ENCODE measurements at places on chromosomes 2 and 18.

DNA sequence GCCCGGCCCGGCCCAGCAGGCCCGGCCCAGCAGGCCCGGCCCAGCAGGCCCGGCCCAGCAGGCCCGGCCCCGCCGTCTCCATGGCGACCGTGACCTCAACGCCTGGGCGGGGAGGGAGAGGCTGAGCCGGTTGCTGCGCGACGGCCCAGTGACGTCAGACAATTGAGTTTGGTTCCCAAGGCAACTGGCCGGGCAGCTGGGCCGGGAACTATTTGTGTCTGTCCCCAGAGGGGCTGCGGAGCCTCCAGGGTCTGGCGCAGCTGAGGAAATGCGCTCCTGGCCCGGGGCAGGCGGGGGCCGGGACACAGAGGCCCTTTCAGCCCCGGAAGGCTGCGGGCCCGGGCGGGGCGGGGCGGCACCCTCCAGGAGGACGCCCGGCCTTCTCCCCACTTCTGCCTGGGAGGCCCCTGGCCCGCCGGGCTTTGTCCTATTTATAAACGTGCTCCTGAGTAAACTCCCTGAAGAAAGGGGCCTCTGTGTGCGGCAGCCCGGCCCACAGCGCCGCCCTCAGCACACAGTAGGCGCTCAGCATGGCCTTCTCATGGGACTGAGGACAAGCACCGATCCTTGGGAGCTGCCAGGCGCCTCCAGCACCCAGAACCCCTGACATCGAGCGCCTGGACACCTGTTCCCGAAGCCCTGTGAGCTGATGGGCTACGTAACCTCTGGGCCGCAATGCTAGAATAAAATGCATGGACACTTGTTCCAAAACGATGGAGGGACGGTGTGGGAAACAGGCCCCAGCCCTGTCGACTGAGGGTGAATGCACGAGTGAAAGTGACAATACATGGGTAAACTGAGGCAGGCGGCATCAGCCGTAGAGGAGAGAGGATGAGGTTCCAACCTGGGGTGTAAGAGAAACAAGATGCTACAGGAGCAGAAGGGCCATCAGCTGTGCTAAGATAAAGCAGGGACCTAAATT lies 12.3 kb downstream of the TEX44 start:
- peak; percentile 85 for DNase-seq

GRCh38 chr2:45852450-45853150 lies 201.1 kb downstream of the PRKCE start:
- no peak for DNase-seq

DNA sequence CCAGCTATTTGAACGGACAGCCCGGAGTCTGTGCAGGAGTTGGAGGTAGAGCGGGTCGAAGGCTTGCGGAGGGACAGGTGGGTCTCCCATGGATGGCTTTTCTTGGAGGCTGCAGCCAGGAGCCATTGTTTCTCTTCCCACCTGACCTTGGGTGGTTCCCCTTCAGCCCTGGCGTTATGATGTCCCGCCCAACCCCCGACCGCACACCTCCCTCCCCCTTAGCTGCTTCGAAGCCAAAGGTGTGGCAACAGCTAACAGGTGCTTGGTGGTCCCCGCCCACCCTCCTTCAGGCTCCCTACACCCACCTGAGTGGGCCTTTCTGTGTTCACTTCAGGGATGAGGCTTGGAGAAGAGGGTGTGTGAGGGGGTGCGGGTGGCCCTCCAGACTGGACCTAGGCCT lies 62.7 kb downstream of the HPCAL1 start:
- DNase-seq: no peak

DNA sequence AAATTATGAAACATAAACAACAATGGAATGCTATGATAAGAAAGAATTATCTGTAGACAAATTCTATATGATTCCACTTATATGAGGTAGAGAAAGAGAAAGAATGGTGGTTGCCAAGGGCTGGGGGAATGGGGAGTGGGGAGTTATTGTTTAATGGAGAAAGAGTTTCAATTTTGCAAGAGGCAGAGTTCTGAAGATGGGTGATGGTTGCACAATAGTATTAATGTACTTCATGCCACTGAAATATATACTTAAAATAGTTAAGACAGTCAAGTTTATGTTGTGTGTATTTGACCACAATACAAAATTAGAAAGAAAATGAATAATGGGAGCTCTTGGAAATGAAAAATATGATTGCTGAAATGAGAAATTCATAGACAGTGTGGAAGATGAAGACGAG lies 22.6 kb upstream of the FAM117B start:
- DNase-seq: no peak

- no peak for DNase-seq
These were observed 191.2 kb upstream of the SESTD1 start for GRCh38 chr2:179455824-179456223.

DNA sequence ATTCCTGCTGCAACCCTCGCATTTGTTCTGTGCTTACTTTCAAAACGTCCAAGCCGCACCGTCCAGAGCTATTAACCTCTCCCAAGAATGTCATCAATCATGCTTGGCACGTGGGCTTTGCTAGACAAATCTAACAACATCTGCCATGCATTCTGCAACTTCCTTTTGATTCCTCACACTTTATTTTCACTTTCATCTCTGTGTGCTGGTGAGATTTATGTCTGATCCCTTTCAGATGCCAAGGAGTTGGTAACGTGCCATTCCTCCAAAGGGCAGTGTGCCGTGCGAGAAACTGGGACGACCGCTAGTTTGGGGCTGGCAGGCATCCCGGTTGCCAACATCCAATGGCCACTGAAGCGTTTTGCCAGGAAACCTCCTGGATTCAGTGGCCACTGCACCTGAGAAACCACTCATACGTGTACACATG lies 230.0 kb upstream of the PARD3B start:
- no peak for DNase-seq

DNA sequence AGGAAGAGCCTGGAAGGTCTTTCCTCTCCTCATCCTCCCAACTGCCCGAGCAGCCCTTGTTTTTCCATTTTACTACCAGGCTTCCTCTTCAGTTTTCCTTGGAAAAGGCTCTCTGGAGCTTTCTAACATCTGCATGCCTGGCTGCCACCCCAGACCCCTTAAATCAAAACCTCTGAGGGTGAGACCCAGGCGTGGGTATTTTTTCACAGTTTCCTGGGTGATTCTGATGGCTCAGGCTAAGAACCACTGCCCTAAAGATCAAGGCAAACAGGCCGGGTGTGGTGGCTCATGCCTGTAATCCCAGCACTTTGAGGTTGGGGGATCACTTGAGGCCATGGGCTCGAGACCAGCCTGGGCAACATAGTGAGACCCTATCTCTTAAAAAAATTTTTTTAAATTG lies 35.4 kb downstream of the EMILIN2 start:
- DNase-seq: no peak

DNA sequence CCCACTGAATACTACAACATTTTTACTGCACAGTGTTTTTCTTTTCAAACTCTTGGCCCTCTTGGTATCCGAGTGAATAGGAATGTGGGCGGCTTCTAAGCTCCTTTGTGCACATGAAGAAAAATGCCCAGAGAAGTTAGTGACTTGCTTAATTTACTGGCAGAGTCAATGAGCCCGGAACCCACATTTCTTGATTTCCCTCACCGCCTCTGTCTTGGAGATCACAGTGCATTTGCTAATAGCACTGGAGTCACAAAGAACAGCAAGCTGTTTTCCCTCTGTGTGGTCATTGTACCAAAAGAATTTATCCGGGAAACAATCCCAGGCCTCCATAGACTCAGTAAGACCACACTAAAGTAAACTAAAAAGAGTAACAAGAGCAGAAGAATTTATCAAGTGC lies 18.9 kb downstream of the STON1 start:
- no peak for DNase-seq

DNA sequence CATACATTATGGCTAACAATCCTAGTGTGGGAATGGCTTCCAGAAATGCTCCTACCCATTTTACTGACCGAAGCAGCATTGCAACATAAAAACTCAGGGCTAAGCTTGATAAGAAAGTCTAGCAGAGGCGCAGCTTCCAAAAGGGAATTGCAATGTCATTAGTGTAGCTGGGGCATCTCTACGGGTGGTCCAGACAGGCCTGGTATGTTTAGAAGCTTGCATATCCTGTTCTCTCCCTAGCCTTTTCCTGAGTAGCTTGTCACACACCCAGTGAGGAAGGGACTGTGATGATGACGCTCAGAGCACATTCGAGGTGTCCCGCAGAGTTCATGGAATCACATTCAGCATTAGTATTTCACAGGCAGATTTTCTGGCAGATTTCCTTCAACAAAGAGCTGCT lies 38.0 kb upstream of the COL5A2 start:
- no peak for DNase-seq

GRCh38 chr2:84817239-84817655 lies 63.6 kb downstream of the TRABD2A start:
- no peak for DNase-seq

DNA sequence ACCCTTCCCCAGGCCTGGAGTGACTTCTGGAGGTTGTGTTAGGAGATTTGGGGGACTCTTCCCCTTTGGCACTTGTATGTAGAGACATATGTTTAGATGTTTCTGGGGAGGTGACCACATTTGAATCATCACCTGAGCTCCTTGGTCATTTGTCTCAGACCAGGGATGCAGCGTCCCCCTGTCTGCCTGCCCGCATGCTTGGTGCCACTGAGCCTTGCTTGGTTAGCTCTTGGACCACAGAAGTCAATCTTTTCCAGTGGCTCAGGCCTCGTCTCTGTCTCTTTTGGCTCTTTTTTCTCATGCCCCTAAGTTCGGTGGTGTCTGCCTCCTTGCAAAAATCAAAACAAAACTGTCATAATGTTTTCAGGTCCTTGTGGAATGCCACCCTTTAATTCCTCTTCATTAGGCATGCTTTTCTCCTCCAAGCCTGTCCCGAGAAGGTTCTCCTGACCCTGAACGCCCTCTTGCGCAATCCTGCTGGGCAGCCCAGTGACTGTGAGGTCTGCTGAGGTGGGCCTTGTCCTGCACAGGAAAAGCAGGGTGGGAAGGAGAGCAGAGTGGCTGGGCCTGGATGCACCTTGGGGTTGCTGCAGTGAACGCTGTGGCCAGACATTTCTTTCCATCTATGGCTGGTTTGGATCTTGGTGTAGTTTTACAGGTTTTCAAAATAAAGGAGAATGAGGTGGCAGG lies 24.9 kb downstream of the GLI2 start:
- DNase-seq: no peak

- no peak for DNase-seq
These were observed 122.9 kb downstream of the MBP start for GRCh38 chr18:77009675-77010074.

- no peak for DNase-seq
These were observed 81.0 kb downstream of the QPCT start for GRCh38 chr2:37425408-37425807.

DNA sequence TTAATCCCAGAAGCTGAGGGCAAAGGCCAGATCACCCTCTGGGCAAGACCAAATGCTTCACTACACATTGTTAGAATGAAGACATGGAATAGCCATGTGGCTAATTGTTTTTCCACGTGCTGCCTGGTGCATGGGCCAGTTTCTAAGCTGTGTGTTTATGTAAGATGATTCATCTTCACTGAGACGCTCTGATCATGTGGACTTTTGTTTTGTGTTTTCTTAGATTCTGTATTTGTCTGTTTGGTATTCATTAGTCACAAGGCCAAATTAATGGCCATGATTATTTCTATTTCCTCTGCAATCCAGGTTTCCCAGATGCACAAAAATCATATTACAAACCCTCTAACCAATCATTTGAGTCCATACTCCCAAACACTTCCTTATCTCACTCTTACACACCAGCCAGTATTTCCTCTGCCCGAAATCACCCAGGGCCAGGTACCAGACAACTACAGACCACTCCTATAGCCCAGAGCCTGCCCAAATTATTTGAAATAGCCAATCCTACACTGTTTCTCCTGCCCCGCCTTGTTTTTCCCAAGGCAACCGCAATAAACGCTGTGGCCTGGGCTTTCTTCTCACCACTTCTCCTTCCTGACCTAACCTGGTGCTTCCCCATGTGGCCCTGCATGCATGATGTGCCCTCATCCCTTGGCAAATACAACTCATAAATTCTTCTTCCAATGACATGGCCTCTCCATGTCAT lies 94.2 kb upstream of the SP3 start:
- DNase-seq: no peak
